ENCODE measurements at places on chromosomes 1 and 21.

- DNase-seq: no peak
Measured at GRCh38 chr21:43882952-43883545, 18.0 kb downstream of the AGPAT3 start.

- DNase-seq: no peak
Measured at GRCh38 chr1:153612755-153613331, at the start of gene S100A16. S100A16 (minus strand) TSS chr1:153613137; CDS start chr1:153608151, 4,986 bp downstream.

- peak; percentile 48 for DNase-seq
Measured at GRCh38 chr1:225480825-225481434, 53.1 kb upstream of the LBR start.

DNA sequence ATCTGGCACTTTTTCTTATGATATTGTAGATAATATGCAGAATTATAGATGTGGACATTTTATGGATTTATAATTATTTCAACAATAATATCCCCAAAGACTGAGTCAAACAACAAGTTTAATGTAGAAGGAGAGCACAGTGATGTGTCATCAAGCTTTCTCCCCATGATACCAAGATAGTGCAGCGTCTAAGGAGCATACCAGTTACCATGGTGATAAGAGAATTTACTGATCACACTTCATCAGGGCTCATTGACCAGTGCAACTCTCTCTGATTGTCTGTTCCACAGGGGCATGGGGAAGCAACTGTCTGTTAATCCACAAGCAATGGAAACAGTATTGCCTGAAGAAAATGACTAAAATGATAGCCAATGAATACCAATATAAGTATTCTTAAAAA is 209.6 kb upstream of the DPYD start:
- DNase-seq: no peak

- DNase-seq: no peak
Measured at GRCh38 chr1:218467101-218468072, 122.3 kb downstream of the TGFB2 start.

DNA sequence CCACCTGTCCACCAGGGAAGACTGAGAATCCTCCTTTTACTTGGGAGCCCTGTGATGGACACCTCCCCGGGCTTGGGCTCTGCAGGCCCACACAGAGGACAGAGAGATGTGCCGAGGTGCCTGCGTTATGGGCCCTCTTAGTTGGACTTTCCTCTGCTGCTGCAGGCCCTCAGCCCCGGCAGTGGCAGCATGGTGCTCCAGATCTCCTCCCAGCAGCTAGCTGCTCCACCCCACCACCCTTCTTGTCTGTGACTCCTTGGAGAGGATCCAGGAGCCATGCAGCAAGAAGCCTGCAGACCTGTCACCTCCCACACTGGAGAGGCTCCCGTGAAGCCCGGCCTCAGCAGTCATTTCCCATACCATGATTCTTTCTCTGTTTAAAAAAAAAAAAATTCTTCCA is 27.4 kb downstream of the PHGDH start:
- DNase-seq: no peak

GRCh38 chr1:175377394-175377793 is 184.8 kb upstream of the KIAA0040 start:
- DNase-seq: no peak

DNA sequence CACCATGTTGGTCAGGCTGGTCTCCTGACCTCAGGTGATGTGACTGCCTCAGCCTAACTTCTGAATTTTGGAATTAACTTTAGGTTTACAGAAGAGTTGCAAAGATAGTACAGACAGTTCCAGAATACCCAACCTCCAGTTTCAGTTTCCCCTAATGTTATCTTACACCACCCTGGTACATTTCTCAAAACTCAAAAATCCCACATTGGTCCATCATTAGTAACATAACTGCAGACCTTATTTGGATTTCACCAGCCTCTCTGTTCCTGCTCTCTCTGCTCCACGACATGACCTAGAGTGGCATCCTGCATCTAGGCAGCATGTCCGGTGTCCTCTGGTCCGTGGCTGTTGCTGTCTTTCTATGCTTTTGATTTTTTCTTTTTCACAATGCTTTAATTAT is 5.0 kb upstream of the ZC3H12A start:
- DNase-seq: no peak

DNA sequence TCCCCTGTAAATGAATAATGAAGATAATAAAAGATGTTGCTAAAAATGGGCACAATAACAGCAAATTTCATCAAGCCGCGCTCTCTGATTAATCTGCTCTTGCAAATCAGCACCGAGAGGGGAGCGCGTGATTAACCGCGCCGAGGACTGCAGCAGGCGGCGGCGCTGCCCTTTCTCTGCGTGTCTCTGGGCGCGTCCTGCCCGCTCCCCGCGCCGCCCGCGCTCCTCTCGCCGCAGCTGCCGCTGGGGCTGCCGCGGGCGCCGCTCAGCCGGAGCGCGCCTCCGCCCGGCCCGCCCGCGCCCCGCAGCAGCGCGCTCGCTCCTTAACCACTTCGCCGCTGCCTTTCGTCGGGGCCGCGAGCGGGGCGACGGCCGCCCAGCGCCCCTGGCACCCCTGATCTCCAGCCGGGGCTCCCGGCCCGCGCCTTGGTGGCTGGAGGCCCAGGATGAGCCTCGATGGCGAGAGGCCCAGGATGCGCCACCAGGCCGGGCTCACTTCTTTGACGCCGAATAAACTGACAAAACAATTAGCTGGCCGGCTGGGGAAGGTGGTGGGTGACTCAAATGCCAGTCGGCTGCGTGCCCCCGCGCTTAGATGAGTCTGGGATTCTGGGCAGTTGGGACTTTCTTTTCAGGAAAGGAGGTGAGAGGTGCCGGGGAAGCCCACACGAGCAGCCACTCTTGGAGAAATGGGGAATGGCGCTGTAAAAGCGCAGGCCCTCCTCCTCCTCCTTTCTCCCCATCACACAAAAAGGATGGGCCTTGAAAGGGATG is 221.4 kb upstream of the PKN2 start:
- no peak for DNase-seq

- DNase-seq: no peak
Measured at GRCh38 chr1:156281693-156282478, 739 bp downstream of the SMG5 start.

- DNase-seq: no peak
Measured at GRCh38 chr1:38915352-38915948, 26.2 kb downstream of the RHBDL2 start.

DNA sequence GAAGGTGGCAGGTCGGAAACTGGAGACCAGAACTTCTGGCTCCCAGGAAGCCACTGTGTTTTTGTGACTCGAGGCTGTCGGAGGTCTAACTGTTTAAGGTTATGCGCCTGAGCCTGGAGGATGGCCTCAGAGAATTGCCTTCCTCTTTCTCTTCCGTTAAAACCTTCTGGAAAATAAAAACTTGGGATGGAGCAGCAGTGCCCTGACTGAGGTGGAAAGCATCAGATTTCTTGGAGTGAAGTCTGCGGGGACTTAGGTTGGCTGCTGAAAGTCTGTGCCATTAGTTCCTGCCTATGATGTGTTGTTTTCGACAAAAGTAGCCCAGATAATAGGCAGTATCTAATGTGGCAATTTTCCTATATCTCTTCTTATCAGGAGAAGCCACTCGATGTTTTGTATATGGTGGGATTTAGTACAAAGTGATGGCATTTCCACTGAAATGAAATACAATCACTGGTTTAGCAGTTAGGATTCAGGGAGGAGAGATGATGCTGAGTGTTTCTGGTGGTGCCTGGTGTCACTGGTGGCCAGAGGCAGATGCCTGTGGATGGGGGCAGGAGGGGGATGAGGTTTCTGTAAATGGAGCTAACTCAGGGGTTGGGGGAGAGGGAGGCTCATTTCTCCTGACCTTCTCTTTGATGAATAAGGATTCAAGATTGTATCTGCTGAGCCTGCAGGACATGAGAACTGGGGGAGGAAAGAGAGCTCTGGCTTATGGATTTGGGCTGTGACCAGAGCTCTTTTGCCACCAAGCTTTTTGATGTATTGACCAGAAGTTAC is 150.8 kb downstream of the CAMTA1 start:
- DNase-seq: no peak

GRCh38 chr1:53587252-53587988 is 128.2 kb downstream of the DMRTB1 start:
- DNase-seq: no peak

DNA sequence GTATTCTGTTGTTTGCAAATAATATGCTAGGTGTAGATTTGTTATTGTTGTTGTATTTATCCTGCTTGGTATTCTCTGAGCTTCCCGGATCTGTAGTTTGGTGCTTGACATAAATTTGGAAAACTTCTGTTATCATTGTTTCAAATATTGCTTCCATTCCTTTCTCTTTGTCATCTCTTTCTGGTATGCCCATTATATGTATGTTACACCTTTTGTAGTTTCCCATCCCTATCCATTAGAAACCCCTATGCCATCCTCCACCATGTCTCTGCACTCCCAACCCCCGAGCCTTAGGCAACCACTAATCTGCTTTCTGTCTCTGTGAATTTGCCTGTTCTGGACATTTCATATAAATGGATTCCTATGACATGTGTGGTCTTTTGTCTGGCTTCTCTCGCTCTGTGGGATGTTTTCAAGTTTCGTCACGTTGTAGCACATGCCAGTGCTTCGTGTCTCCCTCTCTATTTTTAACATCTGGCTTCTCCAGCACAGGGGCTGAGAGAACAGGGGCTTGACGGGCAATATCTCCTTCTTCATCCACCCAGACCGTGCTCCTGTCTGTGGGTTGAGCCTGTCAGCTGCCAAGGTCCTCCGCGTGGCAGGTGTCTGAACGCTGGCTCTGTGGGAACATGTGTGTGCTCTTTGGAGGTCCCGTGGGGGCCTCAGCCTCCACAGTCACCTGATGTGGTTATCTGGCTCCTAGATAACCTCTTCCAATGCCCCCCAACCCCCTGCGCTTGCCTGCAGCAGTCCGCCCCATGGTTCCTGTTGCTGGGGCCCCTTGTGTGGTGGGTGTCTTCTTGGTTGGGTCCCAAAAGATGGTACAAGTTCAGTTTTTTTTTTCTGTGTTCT is 32.8 kb upstream of the MAN1C1 start:
- DNase-seq: no peak

DNA sequence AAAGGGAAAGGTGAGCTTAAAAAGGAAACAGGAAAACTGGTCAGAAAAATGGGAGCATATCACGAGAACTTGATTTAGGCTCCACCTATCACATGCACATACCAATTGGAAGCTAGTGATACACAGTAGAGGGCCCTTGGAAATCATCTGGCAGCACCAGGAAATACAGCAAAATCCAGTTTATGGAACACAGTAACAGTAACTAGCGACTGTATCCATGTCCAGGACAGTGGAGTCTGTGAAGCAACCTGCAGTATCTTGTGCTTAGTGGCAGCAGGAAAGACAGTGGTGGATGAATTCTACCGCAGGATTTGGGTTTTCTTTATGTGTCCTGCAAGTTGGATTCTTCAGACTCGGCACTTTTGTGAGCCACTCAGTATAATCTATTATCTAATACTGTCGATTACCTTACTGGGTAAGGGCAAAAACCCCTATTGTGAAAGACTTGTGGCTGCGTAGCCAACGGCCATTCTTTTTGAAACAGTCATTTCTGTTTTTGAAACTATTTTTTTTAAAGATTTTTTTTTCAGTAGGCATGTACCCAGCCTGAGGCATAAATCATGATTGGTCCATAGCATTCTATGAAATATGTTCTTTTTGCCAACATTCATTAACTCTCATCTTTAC is 1.6 kb upstream of the KDM4A start:
- DNase-seq: no peak

DNA sequence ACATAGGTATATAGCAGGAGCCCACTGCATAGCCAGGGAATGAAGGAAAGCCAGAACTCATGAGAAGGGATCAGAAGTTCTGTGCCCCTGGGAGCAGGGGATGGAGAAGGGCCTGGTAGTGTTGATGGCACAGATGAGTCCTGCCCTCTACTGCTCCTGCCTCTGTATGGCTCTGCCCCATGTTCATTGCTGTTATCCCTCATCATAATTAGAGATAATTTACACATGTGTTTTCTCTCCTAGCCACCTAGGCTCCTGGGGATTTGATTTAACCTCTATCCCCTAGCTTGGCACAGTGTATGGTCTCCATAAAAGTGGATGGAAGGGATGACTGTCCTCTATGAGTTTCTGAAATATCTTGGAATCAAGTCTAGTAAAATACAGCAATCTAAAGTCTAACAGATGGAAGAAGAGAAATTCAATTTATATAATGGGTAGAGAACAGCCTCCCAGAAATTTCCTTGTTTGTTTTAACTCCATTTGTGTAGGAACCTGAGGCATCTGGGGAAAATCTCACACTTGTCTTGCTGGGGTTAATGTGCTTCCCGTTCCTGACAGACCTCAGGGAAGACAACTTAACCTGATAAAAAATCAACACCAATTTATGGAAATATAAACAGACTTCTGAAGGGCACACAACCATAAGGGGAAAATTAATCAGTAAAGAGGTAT is 393.8 kb downstream of the HHAT start:
- DNase-seq: no peak

- DNase-seq: no peak
Measured at GRCh38 chr1:88088481-88088880, 595.6 kb upstream of the PKN2 start.

DNA sequence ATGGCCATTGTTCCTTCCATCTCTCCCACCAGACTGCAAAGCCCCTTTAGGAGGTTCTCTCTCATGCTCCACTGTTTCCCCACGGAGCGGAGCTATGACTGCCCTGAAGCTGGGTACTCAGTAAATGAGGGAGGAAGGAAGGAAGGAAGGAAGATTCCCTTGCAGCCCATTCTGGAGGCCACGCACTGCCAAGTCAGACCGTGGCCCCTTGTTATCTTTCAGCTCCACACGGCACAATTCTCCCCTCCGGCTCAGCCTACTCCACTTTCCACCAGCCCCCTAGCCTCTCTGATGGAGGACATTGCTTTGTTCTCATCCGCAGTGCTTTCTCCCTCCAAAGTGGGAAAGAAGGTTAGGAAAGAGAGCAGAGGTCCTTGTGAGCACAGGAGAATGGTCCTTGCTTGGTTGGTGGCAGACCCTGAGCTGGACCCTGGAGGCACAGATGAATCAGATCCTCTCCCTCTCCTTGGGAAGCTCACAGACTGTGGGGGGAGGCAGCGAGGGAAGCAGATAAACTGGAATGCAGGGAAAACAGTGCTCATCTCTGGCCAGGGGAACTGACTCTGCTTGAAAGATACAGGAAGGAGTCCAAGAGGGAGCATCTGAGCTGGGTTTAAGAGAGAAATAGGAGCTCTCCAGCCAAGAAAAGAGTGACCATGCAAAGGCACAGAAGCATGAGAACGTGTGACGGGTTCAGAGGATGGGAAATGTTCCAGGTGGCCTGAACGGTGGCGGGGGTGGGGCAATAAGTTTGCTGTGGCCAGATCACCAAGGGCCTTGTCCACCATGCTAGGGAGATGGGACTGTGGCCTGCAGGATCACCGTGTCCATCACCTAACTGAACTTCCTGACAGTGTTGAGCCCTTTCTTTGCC is 52.6 kb downstream of the GLIS1 start:
- DNase-seq: no peak

DNA sequence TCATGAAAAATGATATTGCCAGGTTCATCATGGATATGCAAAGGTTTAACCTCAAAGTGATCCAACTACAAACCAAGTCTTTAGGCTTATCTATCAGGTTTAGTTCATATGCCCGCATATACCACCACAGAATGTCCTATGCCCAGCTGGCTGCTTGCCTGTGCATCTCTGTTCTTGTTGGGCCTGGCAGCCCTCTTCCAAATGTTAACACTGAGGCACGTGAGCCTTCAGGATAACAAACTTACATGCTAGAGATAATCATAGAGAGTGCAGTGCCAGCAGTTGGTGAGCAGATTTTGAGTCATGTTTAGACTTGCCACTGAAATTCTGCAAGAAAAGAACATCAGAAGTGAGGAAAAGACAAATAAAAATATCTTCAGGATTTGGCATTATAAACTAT is 607.9 kb upstream of the TMPRSS15 start:
- DNase-seq: no peak
